ENCODE measurements at places on chromosomes 1 and 21.
A peak's percentile ranks its signal among the peaks of the same experiment; 100 is the strongest.

GRCh38 chr1:198627436-198628066 is 11.3 kb upstream of the PTPRC start:
- DNase-seq: no peak

- no peak for DNase-seq
Observed at GRCh38 chr1:177589166-177589565, 380.7 kb downstream of the SEC16B start.

DNA sequence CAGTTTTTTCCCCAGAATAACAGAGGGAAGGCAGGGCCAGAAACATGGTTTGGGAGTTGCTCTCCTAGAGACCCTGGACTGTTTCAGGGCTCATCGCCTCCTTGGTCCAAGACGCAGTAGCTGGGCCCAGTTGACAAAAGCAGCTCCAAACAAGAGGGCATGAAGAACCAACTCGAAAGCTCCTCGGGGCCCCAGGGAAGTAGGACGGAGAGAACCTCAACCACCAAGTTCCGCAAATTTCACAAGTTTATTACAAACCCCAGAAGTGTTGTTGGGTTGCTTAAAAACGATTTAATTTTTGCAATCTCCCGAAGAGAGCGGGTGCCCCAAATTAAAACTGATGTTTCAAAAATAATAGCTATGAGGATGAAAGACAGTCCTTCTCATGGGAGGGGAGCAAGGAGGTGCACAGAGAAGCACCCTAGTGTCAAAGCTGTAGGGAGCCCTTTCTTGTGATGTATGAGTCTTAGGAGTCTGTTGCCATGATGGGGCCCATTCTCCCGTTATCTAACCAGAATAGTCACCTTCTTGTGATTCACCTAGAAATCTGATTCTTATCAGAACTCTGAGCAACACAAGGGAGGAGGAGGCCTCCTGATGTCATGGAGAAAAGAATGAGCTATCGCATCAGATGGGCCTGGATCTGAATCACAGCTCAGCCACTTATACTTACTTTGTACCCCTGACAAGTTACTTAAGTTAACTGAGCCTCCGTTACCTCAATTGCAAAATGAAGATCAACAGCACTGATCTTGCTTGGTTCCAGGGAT is 165.7 kb upstream of the IRF2BP2 start:
- DNase-seq: no peak

- no peak for DNase-seq
Observed at GRCh38 chr1:167861664-167862381, 52.1 kb downstream of the ADCY10 start.

DNA sequence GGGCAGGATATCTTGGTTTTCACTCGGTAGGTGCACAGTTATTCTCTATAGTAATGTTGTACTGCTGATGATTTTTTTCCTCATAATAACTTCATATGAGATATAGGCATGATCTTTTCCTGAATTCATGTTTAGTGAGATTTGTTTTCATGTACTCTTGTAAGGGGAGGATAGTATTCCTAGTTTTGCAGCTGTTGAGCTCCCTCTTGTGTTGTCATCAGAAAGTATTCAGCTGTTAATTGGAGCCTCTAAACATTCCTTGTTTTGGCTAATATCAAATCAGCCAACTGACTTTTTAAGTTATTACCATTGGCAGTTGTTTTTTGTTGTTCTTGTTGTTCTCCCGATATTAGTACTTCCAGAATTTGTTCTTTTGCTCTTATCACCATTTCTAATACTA is 24.4 kb downstream of the OR10R2 start:
- DNase-seq: peak; percentile 61

DNA sequence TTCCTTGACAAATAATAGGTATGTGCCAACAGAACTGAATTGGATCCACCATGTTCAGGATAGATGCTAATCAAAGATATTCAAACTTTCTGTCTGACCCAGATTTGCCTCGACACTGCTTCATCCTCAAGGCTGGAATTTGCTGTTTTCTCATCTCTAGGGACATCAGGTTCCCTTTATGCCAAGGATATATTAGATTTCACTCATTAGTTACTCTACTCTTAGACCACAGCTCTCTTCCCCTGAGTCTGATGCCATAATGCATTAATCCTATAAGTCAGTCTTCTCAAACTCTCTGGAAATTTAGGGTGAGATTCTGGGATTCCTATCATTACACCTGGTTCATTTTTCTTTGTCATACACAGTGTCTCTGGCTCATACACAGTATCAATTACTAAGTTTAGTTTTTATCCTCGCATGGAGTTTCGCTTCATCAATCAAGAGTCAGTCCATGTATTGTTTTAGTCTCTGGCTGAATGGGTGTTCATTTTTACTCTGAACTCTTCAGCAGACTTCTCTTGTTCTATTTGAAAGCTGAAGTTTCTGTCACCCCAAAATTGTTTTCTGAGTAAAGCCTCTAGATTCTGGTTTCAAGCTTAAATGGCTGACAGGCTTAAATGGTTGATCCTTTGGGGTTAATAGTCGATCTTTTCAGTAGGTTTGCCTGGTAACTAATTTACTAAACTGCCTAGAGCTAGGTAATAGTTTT is 9.3 kb upstream of the DCAF6 start:
- DNase-seq: no peak

GRCh38 chr1:44072204-44072603 is 40.9 kb upstream of the SLC6A9 start:
- DNase-seq: no peak

- peak; percentile 57 for DNase-seq
Observed at GRCh38 chr1:19645411-19646251, 1.5 kb downstream of the NBL1 start.

DNA sequence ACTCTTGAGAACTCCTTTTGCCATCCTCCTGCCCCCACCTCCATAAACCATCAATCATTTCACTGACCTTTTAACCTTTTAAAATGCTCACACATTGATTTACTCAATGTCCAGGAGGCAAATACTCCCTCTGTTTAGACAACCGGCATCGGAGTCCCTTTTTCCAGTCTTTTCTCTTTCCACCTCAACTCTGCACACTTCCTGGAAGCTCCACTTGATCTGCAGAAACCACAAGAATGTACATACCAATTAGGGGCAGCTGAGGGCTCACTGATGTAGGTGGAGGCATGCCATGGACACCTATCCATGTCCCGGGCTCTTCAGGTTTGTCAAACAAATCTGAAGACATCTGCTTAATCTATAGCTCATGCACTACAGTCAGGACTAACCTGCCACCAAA is 5.3 kb upstream of the AMIGO1 start:
- DNase-seq: no peak

- peak; percentile 78 for DNase-seq
Observed at GRCh38 chr1:209808059-209808581, 2.2 kb upstream of the IRF6 start.

GRCh38 chr1:39474810-39475209 is 16.6 kb upstream of the BMP8A start:
- no peak for DNase-seq

GRCh38 chr1:167934426-167935215 is 1.9 kb upstream of the DCAF6 start:
- DNase-seq: no peak

DNA sequence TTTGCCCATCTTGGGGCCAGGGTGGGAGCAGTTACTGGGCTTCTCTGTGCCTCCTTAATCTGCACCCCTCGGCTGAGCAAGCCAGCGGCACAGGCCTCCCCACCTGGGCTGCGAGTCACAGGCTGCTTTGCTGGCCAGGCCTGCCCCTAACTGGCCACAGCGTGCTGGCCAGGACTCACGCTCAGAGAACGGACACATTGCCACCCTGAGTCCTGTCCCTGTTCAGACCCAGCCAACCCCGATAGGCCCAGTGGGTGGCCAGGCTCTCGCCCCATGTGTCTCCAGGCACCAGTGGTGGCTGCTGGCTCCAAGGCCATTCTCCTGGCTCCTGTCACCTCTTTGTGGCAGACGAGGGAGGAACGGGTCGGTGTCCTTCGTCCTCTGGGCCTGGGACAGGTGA is 61.3 kb downstream of the MORN1 start:
- no peak for DNase-seq

GRCh38 chr21:16037421-16037955 is 307.7 kb downstream of the USP25 start:
- DNase-seq: peak; percentile 3

- DNase-seq: no peak
Observed at GRCh38 chr1:73611681-73612080, 586.3 kb downstream of the LRRIQ3 start.

- peak; percentile 52 for DNase-seq
Observed at GRCh38 chr1:29033829-29034466, 89.8 kb downstream of the TMEM200B start.

- DNase-seq: no peak
Observed at GRCh38 chr1:240254778-240255291, 163.2 kb downstream of the FMN2 start.

- DNase-seq: no peak
Observed at GRCh38 chr1:7850786-7851185, 2.1 kb downstream of the UTS2 start.

- DNase-seq: no peak
Observed at GRCh38 chr1:167276969-167277368, 56.3 kb downstream of the POU2F1 start.

DNA sequence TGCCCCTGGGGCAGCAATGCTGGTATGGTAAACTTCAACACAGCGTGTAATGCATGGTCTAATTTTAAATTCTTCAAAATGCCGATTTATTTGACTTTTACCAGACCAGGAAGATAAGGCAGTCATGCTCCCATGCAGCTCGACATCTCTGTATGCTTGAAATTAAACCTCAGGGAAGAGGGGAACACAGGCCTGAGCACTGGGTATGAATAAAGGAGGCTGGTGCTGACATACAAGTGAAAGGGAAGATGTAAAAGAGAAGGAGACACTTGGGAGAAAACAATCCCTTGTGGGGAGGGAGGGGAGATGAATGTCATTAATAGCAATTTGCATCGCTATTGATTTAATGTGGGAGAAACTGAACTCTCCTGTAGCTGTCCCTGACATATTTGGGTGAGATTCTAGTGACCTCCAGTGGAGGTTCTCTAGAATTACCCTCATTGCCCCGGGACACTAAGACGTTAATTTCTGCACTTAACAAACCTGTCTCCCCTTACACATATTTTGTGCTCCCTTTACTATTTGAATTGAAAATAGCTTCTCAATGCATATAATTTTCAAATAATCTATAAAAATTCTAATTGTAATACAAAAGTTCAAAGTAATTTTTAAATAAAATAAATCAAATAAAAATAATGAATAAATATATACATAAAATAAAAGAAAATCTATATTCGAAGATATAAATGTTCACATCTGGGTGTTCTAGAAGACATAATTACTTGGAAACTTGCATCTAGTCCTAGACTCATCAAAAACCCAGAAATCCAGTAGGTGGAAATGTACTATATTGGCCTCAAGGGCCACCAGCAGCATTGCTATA is 283.1 kb downstream of the LMX1A start:
- DNase-seq: peak; percentile 62

- peak; percentile 47 for DNase-seq
Observed at GRCh38 chr1:185674201-185674600, 60.0 kb upstream of the HMCN1 start.

GRCh38 chr1:5348732-5349465 is 643.3 kb downstream of the NPHP4 start:
- DNase-seq: no peak

- no peak for DNase-seq
Observed at GRCh38 chr21:36743446-36743845, 44.5 kb downstream of the SIM2 start.

DNA sequence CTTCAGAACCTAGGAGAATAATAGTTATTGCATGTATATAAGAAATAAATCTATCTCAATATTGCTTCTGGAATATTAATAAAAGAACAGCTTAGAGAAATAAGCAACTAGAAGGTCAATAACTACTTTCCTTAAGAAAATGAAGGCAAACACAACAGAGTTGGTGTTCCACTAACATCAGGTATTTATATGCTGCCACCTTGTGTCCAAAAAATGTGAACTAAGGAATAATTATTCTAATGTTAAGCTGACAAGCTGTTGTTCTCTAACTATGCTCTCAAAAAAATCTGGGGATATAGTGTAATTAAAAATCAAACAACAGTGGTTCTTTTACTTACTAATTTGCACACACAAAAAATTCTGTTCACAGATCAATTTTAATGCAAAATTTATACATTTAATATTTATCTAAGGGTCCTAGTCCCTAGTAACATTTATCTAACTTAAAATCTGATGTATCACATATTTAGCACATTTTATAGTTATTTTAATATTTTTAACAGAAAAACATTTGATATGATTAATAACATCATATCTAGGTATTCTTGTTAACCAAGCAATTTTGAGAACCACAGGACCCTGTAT is 39.6 kb downstream of the UCHL5 start:
- DNase-seq: peak; percentile 72

- peak; percentile 89 for DNase-seq
Observed at GRCh38 chr1:12619792-12620487, 1.9 kb upstream of the DHRS3 start.

- DNase-seq: no peak
Observed at GRCh38 chr21:45016031-45016405, 58.4 kb upstream of the ADARB1 start.

DNA sequence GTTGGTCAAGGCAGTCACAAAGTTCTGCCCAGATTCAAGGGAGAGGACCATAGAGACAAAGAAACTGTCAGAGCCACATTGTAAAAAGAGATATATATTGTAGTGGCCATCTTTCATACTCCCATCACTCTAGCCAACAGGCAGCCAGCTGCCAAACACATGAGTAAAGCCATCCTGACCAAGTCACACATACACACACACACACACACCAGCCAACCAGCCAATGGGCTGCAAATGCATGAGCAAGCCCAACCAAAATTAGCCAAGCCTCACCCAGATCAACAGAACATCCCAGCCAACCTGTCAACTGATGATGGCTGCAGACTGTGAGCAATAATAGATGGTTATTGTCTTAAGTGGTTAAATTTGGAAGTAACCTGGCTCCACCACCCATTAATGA is 120.7 kb downstream of the SEC16B start:
- DNase-seq: no peak

- DNase-seq: no peak
Observed at GRCh38 chr1:76250271-76250670, 175.7 kb downstream of the ST6GALNAC3 start.

GRCh38 chr1:167171286-167171929 is 49.3 kb upstream of the POU2F1 start:
- no peak for DNase-seq
